Psoas muscle (tissue), 8 donors: ENCODE measurements at places on chromosomes 5 and 9. TPM values are rescaled to one million over a fixed set of nuclear protein-coding genes. Genes with fewer than 3 reads are reported as not detected.

Gene S100Z
- polyA plus RNA-seq = not detected

Gene SELENOP
- 70.8 TPM for polyA plus RNA-seq

DNA sequence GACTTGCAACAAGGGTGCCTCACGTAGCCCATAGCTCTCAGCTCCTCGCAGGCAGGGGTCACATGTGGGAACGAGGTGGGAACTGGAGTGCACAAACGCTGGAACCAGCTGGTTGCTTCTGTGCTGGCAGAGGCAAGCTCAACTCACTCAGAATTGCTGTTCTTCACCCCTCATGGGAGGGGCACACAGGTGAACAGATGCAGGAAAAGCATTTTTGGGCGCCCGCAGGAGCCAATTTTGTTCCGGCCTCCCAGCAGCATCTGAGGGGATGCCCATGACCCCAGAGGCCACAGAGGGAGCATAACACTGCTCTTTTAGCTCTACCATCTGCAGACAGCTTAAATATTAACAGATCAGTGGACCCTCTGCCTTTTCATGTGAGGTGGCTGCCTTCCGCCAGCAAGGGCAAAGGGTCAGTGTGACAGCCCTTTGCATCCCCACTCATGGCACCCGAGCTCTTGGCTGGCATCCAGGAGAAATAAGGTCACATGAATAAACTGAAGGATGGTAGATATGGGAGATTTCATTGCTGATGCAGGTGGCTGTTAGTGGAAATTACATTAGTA is 196.2 kb downstream of the SLCO4C1 start:
- no peak for DNase-seq

GRCh38 chr5:60346393-60346792 is 353.6 kb downstream of the DEPDC1B start:
- DNase-seq = no peak

GRCh38 chr5:122967625-122968024 is 68.9 kb downstream of the PPIC start:
- no peak for DNase-seq
